ENCODE measurements at places on chromosomes 16 and 17. TPM values are rescaled to one million over a fixed set of nuclear protein-coding genes. Genes with fewer than 3 reads are reported as not detected.

CNGB1 gene
- total RNA-seq, result not detected

KRTAP16-1 gene
- not detected for total RNA-seq

KRT13 gene
- total RNA-seq, result not detected

OR3A3 gene
- total RNA-seq, result not detected

DNA sequence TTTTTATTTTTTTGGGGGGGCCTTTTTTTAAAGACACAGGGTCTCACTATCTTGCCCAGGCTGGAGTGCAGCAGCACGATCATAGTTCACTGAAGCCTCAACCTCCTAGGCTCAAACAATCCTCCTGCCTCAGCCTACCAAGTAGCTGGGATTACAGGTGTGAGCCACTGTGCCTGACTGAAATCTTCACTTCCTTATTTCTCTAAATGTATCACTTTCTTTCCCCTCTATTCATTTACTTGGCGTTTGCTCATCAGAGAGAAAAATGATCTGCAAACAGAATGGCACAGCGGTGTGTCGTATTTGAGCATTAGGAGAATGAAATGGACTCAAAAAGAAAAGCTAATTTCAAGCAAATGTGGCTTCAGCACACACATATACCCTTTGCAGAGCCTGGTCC lies 44.3 kb upstream of the CDH5 start:
- H3K4me3 ChIP-seq, result no peak overlapping the region
- DNase-seq, result no peak
- no peaks in the 10 kb centered on the region for H3K36me3 ChIP-seq
- no peak overlapping the region for H3K27ac ChIP-seq
- no peaks in the 10 kb centered on the region for H3K4me1 ChIP-seq
- H3K27me3 ChIP-seq, result peaks cover 8% of the 10 kb centered on the region

- no peak overlapping the region for H3K27ac ChIP-seq
- no peak overlapping the region for H3K4me3 ChIP-seq
- DNase-seq, result peak; percentile 94
- peaks cover 9% of the 10 kb centered on the region for H3K36me3 ChIP-seq
These were observed 30.6 kb downstream of the RPTOR start for GRCh38 chr17:80575057-80575875.

GRCh38 chr17:63542942-63543821 lies 7.1 kb upstream of the DCAF7 start:
- no peak overlapping the region for H3K4me3 ChIP-seq
- peaks cover 19% of the 10 kb centered on the region for H3K27me3 ChIP-seq
- no peak for DNase-seq

DNA sequence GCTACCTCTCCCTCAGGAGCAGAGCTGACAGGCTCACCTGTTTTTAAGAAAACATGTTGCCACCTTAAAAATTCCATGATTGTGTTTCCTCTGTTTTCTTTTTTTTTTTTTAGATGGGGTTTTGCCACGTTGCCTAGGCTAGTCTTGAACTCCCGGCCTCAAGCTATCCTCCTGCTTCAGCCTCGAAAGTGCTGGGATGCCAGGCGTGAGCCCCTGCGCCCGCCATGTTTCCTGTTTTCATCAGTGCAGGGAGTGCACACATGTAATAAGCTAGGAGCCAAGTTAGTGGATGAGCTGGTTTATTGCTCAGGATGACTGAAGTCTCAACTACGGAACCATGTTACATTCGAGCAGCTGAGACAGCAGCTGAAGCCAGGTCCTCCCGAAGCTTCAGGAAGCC lies 13.6 kb downstream of the MRM3 start:
- H3K27ac ChIP-seq, result no peak overlapping the region
- no peak for DNase-seq
- no peak overlapping the region for H3K4me3 ChIP-seq
- peaks cover 4% of the 10 kb centered on the region for H3K36me3 ChIP-seq

- H3K4me3 ChIP-seq, result no peak overlapping the region
- no peaks in the 10 kb centered on the region for H3K4me1 ChIP-seq
- DNase-seq, result no peak
- no peak overlapping the region for H3K27ac ChIP-seq
- no peaks in the 10 kb centered on the region for H3K27me3 ChIP-seq
These were observed 18.6 kb downstream of the COG7 start for GRCh38 chr16:23434380-23434779.

DNA sequence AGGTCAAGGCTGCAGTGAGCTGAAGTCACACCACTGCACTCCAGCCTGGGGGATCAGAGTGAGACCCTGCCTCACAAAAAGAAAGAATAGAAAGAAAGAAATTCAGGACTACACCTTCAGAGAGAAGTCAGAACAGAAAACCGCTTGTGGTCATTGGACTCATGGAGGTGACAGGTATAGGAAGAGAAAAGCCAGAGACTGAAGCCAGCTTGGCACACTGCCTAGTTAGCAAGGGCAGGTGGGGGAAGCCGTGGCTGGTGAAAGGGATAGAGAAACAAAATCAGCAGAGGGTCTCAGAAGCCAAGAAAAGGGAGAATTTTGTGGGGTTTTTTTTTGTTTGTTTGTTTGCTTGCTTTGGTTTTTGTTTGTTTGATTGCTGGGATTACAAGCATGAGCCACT lies 32.9 kb upstream of the SKAP1 start:
- peaks cover 12% of the 10 kb centered on the region for H3K4me1 ChIP-seq
- no peaks in the 10 kb centered on the region for H3K27me3 ChIP-seq
- no peak overlapping the region for H3K4me3 ChIP-seq
- no peaks in the 10 kb centered on the region for H3K36me3 ChIP-seq
- no peak for DNase-seq
- no peak overlapping the region for H3K27ac ChIP-seq
